Stimulated activated CD8-positive, alpha-beta memory T cell treated with anti-CD3 and anti-CD28 coated beads, Interleukin-4, amount 100 ng/mL, for 4 hours (primary cell): ENCODE measurements at places on chromosomes 4 and X.

GRCh38 chrX:109691277-109691676, 41.8 kb downstream of the ACSL4 start:
- no peak for DNase-seq

GRCh38 chrX:57417827-57418226, 131.3 kb downstream of the FAAH2 start:
- no peak for DNase-seq

- no peak for DNase-seq
These were observed 28.4 kb downstream of the BOD1L1 start for GRCh38 chr4:13599159-13599558.

- no peak for DNase-seq
These were observed 9.2 kb upstream of the VAMP7 start for GRCh38 chrX:155871934-155872333.

DNA sequence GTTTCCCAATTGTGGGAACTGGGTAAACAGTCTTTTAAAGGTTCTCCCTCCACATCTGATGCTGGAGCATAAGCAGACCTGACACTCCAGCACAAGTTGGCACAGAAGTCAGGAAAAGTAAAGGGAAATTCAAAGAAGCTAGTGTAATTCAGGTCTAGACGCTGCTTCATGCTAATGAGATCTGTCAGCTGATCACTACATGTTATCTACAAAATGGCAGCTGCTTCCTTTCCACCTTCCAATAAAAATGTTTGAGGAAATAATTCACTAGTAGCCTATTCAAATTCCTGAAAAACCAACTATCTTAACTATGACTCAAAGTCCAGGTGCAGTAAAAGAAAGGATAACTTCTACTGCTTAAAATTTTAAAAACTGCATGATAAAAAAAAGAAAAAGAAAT, 29.3 kb downstream of the DCAF8L2 start:
- no peak for DNase-seq

- DNase-seq, result no peak
These were observed 24.2 kb upstream of the VSIG1 start for GRCh38 chrX:108020631-108021030.

- DNase-seq, result no peak
These were observed 384.6 kb upstream of the IGFBP7 start for GRCh38 chr4:57494821-57495220.

DNA sequence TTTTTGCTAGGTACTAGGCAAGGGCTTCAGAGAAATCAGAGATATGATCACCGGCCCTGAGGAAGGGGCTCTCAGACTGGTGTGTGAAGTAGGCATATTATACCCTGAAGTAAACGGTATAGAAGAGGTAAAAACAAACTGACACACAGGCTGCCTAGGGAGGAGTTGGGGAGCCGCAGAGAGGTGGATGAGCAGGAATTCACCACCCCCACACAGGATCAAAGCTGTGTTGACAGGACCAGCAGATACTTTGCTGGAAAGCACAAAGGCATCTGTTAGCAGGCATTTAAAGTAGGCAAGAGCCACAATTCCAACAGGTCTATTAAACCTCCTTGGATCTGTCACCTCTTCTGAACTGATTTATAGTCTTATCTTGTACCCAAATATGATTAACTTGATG, 71.8 kb upstream of the GPR34 start:
- DNase-seq, result no peak

DNA sequence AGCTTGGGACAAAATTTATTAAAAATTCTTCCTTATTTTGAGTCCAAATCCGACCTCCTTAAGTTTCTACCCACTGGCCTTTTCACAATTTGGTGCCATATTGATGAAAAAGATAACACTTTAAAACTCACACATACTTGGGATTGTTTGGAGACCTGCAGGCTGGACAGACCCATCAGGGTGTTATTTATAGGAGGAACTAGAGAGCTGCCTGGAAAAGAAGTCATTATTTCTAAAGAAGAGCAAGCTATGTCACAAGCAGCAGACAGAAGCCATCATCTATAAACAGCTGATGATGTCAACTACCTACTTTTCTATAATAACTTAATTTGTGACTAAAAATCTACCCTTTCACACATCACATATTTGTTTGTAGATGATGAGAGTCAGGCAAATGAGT, 56.2 kb downstream of the COX18 start:
- no peak for DNase-seq

GRCh38 chr4:100780126-100780525, 262.3 kb upstream of the EMCN start:
- no peak for DNase-seq

- DNase-seq, result no peak
These were observed 41.3 kb downstream of the MAGEB17 start for GRCh38 chrX:16208601-16209000.

GRCh38 chr4:85837439-85837733, 362.4 kb downstream of the ARHGAP24 start:
- no peak for DNase-seq

DNA sequence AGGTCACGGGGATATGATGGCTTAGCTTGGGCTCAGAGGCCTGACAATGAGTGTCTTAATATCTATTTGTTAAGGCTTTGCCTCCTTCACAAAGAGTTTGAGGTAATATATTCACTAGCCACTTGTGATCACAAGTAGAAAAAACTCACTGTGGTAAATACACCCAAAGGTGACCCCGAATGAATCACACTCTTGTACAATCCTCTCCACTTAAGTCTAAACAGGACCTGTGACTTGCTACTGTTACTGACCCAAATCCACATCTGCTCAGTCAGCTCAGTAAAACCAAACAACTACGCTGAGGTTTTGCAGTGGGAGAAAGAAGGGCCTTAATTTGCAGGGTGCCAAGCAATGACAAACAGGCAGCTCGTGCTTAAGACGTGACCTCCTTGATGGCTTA, 223.8 kb upstream of the MAGEC2 start:
- no peak for DNase-seq

DNA sequence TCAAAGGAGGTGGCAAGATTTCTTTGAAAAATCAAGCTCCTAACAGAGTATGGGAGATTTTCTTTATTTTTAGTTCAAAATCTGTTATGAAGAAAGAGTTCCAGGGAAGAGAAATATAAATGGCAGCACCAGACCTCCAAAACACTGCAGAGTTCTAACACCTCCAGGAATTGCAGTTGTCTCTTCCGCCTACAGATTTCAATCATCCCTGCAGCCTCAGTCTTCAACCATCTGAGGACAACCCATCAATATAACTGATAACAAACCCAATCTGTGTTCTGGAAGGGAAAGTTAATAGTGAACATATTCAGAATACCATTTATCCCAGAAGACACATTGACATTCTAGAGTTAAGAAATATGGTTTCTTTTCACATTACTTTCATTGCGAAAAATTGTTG, 296.1 kb downstream of the ARAP2 start:
- DNase-seq, result no peak

- DNase-seq, result peak; percentile 22
These were observed 37.2 kb downstream of the ATP2B3 start for GRCh38 chrX:153554519-153555167.

DNA sequence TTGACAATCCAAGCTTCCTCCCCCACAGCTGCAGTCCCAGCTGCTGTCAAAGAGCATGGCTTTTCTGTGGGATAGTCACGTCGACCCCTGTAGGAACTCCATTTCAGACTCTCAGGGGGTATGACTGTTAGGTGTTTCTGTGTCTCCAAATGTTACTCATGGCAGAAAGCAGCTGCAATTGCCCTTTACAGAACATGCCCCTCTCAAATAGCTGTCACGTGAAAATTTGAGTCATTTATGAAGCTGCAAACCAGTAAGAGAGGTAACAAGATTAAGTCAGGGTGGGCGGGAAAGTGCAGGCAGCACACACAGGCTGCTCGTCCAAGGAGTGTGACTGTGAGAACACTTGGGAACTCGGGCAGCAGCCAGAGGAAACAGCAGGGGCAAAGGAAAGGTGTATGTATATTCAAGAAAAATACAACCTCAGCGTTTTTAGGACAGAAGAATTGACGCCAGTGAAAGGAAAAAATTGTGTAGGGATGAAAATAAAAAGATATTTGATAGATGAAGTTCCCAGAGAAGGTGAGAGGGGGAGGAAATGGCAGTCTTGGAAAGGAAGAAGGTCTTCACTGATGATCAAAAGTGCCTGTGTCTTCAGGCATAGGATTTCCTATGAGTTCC, 66.5 kb upstream of the TMEM184C start:
- DNase-seq, result no peak

GRCh38 chr4:40749717-40750460, at the start of gene NSUN7:
NSUN7 (plus strand) TSS chr4:40749955; CDS start chr4:40750694, 739 bp downstream.
- no peak for DNase-seq

- DNase-seq, result peak; percentile 28
These were observed 5.1 kb downstream of the USP27X start for GRCh38 chrX:49884290-49884862.

- DNase-seq, result no peak
These were observed 24.7 kb upstream of the PRPS1 start for GRCh38 chrX:107603429-107604159.

GRCh38 chr4:152308951-152309350, 226.9 kb downstream of the FBXW7 start:
- DNase-seq, result no peak

DNA sequence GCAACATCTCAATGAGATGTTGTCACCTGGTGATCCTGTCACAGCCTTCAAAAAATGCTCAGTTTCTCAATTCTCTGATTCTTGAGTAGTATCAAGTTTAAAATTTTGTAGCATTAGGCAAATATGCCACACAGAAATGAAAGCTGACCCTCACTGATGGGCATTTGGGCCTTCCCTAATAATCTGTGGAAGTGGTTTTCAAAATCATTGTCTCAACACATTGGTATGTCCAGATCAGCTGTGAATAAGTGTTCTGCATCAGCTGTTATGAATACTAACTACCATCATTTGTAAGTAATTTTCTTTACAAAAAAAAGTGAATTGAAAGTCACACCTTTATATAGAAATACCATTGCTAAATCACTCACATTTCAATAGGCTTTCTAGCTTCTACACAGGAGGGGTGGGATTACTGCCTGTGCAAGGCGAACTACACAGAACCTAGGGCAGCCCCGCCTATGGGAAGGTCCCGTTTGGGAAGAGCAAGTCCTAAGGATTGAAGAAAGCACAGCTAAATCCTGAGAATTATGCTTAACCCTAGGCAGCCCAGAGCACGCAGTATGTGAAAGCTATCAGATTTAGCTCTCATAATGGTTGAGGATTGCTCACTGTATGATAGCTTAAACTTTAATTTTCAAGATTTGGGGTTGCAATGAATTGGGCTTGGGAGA, 73.4 kb downstream of the GPC3 start:
- no peak for DNase-seq

DNA sequence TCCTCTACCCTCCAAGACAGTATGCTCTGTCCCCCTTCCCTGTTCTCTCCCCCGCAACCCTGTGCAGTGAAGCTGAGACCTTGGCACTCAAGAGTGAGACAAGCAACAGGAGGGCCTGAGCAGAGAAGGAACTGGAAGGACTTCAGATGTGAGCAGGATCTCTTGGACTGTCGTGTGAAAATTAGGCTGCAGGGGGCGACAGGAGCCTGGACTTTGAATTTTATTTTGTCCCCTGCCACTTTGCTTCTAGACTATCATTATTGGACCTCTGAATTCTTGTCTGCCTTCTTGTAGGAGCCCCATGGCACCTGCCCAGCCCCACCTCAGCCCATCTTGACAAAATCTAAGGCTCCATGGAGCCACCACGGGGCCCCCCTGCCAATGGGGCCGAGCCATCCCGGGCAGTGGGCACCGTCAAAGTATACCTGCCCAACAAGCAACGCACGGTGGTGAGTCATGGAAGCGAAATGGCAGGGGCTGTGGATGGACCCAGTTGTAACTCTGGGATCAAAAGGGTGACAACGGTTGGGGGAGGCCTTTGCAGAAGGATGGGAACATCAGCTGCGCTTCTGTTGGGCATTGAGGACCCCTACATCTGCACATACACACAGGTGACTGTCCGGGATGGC, 1.7 kb downstream of the ARAF start:
- no peak for DNase-seq

DNA sequence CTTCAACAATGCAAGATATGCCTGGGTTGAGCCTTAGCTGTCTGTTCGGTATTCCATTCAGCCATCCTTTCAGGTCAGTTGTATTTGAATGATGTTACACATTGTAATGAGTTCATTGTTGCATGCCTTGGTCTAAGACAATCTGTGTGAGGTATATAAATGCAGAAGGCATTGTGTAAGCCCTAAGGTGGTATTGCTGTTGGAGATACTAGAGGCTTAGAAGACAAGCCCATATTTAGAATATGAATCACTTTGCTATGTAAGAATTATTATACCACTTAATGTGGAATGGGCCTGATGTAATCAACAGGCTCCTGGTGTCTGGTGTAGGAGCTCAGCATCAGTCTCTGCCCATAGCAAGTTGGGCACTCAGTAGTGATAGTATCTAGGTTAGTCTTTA, 473.4 kb upstream of the GNPDA2 start:
- DNase-seq, result no peak

DNA sequence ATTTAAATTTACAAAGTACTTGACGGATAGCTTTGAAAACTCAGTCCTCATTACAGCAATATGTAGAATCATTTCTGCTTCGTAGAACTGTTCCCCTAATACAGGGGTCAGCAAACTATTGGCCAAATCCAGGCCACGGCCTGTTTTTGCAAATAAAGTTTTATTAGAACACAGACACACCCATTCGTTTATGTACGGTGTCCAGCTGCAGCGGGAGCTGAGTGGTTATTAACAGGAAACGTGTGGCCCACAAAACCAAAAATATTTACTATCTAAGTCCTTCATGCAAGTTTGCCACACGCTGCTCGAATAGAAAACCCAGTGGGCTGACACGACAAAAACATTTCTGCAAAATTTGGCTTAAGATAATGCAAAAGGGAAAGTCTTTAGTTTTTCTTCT, 146.5 kb downstream of the AFAP1 start:
- DNase-seq, result no peak

- no peak for DNase-seq
These were observed 35.3 kb downstream of the RBPJ start for GRCh38 chr4:26356081-26356501.

DNA sequence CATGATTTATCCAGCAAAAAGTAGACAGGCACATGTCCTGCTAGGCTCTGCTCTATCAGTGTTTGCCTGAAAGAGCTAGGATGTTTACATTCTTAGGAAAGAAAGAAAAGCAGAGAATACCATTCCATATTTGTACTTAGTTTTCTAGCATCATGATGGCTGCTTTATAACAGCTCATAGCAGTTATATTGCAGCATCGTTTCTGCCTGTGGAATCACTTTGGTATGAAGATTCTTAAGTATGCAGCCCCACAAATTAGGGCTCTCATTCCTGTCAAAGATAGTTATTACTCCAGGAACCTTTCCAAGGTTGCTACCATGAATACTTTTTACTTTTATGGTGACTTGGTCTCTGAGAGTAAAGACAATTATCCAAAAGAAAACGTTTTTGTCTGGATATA, 119.0 kb upstream of the MYOZ2 start:
- DNase-seq, result no peak

DNA sequence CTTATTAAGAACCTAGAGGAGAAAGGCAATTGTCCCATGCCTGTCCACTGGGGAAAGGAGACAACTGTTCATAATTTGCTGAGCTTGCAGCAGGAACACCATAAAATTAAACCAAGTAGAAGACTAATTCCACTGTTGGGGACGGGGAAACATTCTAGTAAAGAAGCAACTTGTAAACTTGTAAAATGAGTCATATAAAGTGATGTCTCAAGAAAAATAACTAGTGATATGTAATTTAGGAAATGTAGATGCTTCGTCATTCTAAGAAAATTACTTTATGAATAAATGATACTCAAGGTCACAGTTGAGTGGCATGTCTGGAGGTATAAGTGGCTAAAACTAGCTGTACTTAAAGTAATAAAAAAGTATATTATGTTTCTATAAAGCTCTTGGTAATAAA, 121.2 kb upstream of the MID1 start:
- no peak for DNase-seq

GRCh38 chr4:38957893-38958292, 74.3 kb downstream of the TMEM156 start:
- no peak for DNase-seq
